ENCODE measurements at places on chromosomes 2 and 18.

- no peak for DNase-seq
Observed at GRCh38 chr18:80202264-80202998, 44.9 kb downstream of the PARD6G start.

DNA sequence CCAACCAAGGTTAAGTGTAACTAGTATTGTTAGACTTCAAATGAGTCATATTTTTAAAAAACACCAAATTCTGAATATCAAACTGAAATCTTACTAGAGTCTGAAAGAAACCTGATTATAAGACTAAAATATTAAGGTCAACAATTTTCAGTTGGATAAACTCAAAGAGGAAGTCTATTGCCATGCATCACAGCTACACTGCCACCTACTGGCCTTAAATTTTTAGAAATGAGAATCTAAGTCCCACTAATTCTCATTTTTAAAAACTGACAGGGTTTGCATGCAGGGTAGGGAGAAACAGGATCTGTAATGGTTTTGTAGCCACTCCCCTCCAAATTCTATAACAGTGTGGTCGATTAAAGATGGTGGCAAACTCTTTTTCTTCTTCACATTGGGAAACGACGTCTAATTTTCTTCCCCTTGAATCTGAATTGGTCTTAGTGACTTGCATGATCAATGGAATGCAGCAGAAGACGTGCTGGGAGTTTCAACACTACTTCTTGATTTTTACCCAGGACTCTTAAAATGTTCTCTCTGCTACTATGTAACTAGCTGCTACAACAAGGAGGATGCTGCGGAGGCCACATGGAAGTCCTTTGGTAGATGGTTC lies 176.1 kb upstream of the SESTD1 start:
- DNase-seq, result peak; percentile 47

DNA sequence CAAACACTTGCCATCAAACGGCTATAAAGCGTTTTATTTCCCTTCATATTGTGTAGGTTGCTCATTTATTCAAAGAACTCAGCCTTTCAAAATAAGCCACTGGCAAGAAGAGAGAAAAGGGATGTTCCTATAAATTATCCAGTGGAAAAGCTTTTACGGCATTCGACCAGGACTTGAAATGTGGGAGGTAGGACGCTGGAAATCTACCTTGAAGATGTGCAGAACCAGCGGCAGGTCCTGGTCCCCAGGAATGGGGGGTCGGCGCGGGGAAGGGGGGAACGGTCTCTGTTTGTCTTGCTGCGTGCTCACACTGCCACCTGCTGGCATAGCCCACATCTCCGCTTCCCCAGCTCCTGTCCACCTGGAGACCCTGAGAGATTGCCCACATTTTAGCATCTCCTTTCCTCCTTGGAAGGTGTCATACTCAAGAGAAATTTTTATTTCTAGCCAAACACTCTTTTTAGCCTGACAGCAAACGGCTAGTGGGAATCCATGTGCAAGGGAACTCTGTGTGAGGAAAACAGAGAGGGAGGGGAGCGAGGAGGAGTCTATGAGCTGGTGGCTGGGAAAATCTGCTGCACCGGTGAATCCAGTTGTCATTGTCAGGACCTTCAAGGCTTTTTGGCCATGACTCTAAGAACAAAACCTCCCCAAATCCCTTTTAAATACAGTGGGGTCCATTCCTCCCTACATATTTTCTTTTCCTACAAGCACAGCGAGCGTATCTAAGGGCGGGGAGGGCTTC lies 349.0 kb upstream of the PKDCC start:
- no peak for DNase-seq

- DNase-seq, result no peak
Observed at GRCh38 chr18:50096766-50097435, 98.0 kb downstream of the MYO5B start.

DNA sequence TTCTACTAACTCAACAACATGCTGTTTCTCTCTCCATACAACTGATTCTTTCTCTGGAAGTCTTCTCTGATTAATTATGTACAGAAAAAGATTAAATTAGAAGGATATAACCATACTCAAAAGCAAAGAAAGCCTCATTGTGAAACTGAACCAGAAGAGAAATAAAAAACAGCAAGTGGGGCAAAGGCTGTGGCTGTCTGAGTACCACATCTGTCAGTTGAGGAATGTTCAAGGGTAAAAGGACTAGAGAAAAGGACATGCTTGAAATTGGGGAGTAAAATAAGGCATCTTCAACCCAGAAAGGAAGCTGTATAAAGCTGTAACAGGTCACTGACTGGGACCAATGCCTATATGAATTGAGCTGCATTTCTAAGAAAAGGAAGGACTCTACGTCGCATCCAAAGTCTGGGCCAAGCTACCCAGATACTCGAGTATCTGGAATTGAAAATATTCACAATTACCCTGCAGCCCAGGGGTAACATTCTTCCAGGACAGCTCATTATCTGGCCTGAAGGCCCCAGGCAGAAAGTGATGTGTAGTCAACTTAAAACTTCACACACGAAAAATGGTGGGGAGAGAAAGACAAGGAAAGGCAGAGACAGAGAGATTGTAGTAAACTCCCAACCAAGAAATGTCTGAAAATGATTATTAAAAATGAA lies 356.0 kb upstream of the GALNT5 start:
- no peak for DNase-seq

- no peak for DNase-seq
Observed at GRCh38 chr18:987325-988186, 82.9 kb downstream of the ADCYAP1 start.

DNA sequence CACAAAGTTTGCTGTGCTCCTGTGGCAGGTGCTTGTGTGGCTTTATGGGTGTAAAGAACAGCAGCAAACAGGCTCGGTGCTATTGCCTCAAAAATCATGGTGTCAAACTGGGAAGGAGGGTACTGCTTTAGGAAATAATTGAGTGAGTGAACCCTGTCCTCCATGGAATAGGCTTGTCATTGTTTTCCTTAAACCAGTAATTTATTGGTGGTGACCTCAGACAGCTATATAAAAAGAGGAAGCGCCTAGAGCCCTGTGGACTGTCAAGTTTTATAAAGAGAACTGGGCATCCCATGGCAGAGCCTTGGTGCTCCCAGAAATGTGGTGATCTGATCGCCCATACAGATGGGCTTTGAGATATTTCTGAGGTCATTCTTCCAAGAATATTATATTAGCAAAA lies 4.7 kb upstream of the CXCR4 start:
- no peak for DNase-seq

DNA sequence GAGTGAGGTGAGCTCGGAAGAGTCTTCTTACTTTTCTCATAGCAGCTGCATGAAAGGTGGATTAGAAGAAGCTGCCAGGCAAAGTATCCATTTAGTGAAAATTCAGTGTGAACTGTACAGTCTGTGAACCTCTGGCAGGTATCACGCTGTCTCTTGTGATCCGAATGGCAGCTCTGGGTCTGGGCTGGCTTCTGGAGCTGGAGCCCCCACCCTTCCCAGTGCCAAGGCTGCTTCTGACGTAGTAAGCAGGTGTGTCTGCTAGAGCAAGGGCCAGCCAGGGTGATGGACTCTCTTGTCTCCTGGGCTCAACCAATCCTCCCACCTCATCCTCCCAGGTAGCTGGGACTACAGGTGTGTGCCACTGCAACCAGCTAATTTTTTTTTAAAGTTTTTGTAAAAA lies 14.0 kb upstream of the NTSR2 start:
- no peak for DNase-seq

GRCh38 chr2:108936866-108937265 lies 52.2 kb downstream of the EDAR start:
- peak; percentile 51 for DNase-seq

- no peak for DNase-seq
Observed at GRCh38 chr18:67733088-67733487, 216.6 kb upstream of the DSEL start.

DNA sequence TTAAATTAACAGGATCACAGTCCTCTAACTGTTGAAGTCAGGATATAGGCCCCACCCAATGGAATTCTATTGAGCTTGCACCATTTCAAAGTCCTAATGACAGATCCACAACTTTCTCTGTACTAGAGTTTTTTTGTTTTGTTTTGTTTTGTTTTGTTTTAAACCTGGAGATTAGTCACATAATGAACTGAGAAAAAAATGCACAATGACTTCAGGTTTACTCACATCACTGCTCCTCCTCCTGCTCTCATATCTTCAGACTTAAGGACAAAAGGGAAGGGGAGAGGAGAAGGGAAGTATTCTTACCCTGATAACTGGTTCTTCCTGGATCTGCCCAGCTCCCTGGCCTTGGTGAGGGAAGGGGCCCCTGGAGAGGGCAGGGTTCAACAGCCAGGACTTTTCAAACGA lies 208.2 kb upstream of the EPHA4 start:
- no peak for DNase-seq

DNA sequence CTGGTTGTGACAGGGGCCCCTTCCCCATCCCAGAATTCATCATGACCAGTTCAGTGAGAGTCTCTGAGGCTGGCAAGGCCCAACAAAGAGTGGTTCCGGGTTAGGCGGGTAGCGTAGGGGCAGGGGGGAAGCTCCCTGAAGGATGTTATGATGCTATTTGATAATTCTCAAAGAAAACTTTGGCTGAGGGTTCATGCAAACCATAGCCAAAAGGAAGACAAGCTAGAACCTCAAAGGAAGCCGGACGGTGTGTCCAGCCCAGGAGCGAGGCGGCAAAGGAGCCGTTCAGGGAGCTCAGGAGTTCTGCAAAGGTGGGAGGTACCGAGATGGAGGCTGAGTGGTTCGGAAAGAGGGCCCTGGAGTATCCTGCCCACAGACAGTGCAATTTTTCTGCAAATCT lies 226.8 kb upstream of the RAB6C start:
- DNase-seq, result no peak

- DNase-seq, result no peak
Observed at GRCh38 chr2:48528431-48528830, 1.5 kb upstream of the STON1 start.

DNA sequence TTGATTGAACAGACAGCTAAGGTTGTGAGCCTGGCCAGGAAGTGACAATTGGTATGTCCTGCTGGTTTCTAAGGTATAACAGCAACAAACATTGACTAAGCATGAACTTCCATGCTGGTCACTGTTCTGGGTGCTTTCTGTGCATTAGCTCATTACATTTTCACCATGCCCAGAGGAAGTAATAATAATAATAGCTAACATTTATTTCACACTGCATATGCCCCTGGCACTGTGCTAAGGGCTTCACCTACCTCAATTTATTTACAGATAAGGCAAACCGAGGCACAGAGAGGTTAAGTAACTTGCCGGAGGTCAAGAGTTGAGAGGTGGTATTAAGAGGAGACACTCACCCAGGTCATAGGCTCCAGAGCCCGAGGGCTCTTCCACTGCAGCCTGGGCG lies 113.6 kb downstream of the PDCL3 start:
- no peak for DNase-seq

GRCh38 chr2:182240862-182241371 lies 185.9 kb downstream of the PDE1A start:
- DNase-seq, result peak; percentile 26

DNA sequence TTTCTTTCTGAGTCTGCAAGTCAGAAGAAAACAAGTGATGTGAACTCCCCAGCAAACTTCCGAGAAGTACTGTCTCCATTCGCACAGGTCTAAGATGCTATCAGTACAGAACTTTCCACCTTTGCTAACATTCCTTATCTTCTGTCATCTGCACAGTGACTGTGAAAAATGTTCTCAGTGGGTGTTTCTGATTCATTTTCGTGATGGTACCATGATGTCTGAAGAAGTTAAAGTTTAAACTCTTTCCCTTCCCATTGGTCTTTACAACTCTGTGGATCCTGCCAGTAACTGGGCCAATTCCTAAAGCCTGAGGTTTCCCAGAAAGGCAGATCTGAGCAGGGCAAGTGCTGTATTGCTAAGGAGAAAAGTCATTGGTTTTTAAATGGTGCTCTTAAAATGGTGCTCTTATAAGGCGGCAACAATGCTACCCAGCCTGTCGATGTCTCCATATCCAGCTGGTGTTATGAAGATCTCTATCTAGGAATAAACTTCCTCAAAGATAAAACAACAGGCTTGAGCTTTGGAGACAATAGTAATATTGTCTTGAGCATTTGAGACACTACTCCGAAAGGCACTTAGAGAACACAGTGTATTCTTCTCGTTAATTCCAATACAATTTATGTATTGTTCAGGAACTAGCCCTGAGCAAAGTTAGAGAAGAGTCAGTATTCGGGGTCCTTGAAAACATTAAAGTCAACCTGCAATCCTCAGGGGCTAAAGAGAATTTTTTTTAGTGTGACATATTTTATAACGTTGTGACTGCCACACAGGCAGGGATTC lies 232.3 kb downstream of the OSR1 start:
- DNase-seq, result no peak

DNA sequence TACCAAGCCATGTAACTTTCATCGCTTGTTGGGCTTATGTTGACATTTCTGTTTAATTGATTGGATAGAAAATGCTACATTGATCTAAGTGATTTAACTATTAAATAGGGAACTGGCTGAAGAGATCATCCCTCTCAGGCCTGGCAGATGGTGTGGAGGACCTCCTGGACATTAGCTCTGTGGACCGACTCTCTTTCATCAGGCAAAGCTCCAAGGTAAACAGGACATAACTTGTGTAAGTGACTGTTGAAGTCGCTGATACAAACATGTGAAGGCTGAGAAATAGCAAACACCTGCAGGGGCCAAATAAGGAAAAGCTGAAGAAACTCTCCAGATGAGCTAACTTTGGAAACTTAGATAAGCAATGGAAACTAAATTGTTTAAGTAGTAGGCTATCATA lies 68.8 kb downstream of the UNC80 start:
- no peak for DNase-seq

DNA sequence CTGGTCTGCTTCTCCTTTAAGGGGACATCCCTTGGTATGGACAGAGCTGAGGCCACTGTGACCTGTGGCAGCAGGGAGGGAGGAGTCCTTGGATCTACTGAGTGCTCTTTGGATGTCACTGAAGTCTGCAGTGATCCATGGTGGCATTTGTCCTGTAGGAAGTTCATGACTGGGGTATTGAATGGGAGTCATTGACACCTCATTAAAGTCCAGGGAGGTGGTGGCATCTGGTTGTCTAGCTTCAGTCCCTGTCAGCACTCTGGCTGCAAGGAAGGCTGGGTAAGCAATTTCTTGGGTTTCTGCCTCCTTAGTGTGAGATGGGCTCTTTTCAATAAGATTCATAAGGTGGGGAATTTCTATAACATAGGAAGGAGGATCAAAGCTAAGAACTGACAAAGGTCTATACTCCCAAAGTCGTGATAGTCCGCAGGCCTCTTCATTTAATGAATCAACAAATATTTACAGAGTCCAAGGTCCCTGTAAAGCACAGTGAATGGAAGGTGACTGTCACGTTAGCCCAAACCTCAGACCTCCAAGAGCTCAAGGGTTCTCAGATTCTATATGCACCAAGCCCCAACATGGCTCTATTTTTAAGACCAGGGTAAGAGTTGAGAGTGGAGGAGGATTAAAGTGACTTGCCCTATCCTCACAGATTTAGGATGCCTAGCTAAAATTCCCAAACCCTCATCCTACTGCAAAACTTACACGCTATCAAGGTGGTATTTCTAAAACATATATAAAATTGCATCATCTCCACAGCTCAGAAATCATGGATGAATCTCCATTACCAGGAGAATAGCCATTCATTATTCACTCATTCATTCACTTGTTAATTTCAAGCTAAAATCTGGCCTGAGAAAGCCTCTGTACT lies 40.2 kb downstream of the THNSL2 start:
- DNase-seq, result no peak

- DNase-seq, result no peak
Observed at GRCh38 chr2:215635788-215636139, 199.9 kb upstream of the FN1 start.

- no peak for DNase-seq
Observed at GRCh38 chr2:226798422-226799210, 1.0 kb downstream of the IRS1 start.

GRCh38 chr2:28447086-28447485 lies 48.8 kb upstream of the PLB1 start:
- no peak for DNase-seq

All from globus pallidus (tissue), 1 donor.